ENCODE measurements at places on chromosomes 3 and 15.

DNA sequence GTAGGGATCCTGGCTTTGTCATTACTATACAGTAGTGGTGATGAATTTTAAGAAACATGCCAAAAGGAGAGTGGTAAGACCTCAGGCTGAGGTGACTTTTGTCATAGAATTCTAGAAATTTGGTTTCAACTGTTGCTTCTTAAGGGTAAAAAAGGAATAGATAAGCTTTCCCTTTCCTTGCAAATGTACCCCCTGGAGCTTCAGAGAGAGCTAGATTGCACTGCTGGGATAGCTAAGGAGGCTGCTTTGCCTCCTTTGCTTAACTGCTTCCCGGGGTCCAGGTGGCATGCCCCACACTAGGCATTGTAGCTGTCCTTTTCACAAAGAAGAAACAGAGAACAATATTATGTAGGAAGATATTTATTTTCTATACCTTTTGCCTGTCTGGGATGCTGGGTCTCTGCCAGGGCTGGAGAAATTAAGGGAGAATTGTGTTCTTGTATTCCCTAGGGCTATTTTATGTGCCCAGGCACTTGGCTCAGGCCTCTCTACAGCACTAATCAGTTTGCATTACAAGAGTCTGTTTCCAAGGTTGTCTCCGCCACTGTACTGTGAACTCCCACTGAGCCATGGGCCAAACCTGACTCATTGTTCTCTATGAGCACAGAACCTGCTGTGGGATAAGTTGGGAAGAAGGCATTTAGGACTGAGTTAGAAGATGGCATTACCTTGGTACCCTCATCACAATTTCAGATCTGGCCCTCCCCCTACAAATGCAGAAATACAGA lies 460.0 kb downstream of the PDCD6IP start:
- no peaks in the 10 kb centered on the region for H3K36me3 ChIP-seq
- DNase-seq = no peak
- no peak overlapping the region for H3K27ac ChIP-seq
- H3K27me3 ChIP-seq = no peaks in the 10 kb centered on the region

DNA sequence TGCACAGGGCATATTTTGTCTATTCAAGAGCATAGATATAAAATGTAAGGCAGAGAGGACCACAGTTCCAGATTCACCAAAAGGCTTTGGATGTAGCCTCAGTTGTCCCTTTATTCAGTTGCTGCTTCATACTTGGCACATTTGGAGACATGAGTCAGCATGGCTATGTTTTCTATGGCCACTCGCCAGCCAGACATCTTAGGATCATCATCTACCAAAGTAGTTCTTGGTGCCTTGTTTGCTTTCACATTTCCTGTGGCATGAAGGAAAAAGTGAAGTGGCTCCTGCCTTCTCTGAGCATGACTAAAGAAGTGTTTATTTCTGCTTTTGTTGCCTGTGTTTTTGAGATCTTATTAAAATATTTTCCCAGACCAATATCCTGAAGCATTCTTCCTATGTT lies 7.2 kb downstream of the SUSD5 start:
- peak; percentile 79 for DNase-seq
- H3K27ac ChIP-seq = peak overlapping the region; percentile 50
- no peak overlapping the region for H3K4me3 ChIP-seq
- peaks cover 26% of the 10 kb centered on the region for H3K36me3 ChIP-seq
- peaks cover 10% of the 10 kb centered on the region for H3K4me1 ChIP-seq

DNA sequence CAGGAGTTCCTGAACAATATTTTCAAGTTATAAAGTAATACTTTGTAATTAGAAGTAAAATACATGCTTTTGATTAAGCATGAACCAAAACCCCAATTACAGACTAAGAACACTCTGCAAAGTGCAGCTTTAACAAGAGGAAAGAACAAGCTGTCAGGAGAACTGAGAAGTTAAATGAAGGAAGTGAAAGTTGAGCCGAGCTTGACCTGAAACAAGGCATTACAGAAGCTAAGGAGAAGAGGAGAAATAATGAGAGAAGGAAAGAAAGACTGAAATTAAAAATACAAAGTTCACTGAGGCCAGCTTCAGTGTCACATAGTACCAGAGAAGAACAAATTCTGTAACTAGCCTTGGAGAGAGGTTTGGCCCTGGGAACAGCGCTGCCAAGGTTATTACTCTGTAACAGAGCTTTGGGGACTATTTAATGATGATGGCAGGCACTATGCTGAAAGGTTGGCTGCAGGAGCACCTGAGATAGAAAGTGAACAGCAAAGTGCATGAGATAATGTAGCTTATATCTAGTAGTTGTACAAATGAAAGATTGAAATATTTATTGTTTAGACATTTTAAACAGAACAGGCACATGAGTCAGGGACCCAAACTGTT lies 241.9 kb upstream of the PEX5L start:
- H3K36me3 ChIP-seq = no peaks in the 10 kb centered on the region
- no peak overlapping the region for H3K4me3 ChIP-seq
- H3K4me1 ChIP-seq = no peaks in the 10 kb centered on the region

DNA sequence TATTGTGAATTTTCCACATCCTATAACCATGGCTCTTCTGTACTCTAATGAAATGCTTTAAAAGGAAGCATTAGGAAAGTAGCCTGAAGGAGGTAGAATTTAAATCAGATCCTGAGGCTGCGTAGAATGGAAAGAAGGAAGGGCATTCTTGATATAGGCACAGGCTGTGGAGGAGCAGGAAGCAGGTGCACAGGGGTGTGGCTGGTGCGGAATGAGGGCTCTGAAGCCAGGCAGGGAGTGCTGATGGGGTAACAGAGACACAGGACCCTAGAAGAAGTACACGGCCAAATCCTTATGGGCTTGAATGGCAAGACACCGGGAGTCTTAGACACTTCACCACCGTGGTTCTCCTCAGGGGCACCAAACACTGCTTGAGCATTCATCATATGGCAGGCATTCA lies 97.0 kb downstream of the MYLK start:
- H3K4me1 ChIP-seq = no peaks in the 10 kb centered on the region
- H3K4me3 ChIP-seq = no peak overlapping the region
- no peak overlapping the region for H3K27ac ChIP-seq

DNA sequence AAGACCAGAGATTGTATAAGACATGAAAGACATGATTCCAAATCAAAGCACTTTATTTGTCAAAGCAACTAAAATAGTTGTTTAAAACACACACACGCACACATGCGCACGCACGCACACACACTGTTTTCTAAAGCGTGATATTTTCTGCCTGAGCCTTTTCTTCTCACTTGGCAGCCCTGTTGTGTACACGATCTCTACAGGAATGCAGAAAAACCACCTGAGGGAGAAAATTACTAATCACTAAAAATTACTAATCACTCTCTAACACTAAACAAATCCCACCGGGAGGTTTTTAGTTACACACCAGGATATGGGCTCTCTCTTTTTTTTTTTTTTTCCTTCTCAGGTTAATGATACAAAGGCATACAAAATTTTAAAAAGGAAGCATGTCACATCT lies 160.1 kb upstream of the ATP11B start:
- H3K4me3 ChIP-seq = no peak overlapping the region
- H3K4me1 ChIP-seq = no peaks in the 10 kb centered on the region
- DNase-seq = no peak
- H3K27me3 ChIP-seq = no peaks in the 10 kb centered on the region
- H3K27ac ChIP-seq = no peak overlapping the region

- no peak overlapping the region for H3K27ac ChIP-seq
- no peaks in the 10 kb centered on the region for H3K36me3 ChIP-seq
- H3K4me1 ChIP-seq = peaks cover 6% of the 10 kb centered on the region
- no peaks in the 10 kb centered on the region for H3K27me3 ChIP-seq
- H3K4me3 ChIP-seq = no peak overlapping the region
- no peak for DNase-seq
Measured at GRCh38 chr3:56917361-56918110, 115.8 kb upstream of the ARHGEF3 start.

Measured in tibial artery (tissue), 4 donors.